ENCODE measurements at places on chromosomes 13 and 19. TPM values are rescaled to one million over a fixed set of nuclear protein-coding genes. Genes with fewer than 3 reads are reported as not detected.

Gene ZNF558
- total RNA-seq, result 30.5 TPM

Gene PLK5
- not detected for total RNA-seq

Gene CAPN12
- total RNA-seq, result 6.6 TPM

Gene VSTM2B
- total RNA-seq, result not detected

Gene HAUS8
- 1.7 TPM for total RNA-seq

Gene LYPD3
- total RNA-seq, result 87.9 TPM

Gene TPP2
- 22.4 TPM for total RNA-seq

Gene NLRP4
- not detected for total RNA-seq

Gene MAST1
- 0.38 TPM for total RNA-seq

Measured in bronchial epithelial cell (primary cell).